Occipital lobe (tissue), 3 donors: ENCODE measurements at places on chromosomes 7 and 10.

- DNase-seq = no peak
Measured at GRCh38 chr7:13532028-13532753, 457.3 kb downstream of the ETV1 start.

DNA sequence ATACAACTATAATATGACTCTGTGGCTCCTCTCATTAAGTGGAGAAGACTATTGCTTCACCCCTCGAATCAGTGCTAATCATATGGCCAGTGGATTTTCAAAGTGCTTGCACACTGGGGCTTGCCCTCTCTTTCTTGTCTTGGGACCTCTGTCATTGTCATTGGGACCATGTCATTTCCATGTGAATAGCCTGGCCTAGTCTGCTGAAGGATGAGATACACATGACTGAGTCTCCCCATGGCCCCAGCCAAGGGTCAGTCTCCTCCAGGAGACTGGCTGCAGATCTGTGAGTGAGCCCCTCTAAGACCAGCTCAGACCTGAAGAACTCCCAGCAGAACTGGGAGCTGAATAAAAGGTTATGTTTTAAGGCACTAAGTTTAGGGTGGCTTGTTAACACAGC, 39.5 kb downstream of the PKD1L1 start:
- no peak for DNase-seq

DNA sequence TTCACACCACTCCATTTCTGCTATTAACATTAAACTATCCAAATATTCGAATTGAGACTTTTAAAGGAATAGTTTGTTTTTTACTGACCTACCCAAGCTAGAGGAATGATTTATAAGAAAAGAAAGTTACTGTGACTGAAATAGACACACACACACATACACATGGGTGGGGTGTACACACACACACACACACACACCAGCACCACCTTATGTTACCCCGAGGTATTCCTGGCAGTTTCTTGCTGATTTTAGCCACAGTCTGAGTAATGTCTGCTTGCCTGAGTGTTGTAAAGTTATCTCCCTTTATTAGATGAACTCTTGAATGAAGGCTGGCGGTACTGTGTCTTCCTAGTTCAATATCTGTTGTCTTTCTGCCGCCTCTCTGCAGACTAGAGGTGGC, 91.3 kb upstream of the PRKG1 start:
- no peak for DNase-seq

DNA sequence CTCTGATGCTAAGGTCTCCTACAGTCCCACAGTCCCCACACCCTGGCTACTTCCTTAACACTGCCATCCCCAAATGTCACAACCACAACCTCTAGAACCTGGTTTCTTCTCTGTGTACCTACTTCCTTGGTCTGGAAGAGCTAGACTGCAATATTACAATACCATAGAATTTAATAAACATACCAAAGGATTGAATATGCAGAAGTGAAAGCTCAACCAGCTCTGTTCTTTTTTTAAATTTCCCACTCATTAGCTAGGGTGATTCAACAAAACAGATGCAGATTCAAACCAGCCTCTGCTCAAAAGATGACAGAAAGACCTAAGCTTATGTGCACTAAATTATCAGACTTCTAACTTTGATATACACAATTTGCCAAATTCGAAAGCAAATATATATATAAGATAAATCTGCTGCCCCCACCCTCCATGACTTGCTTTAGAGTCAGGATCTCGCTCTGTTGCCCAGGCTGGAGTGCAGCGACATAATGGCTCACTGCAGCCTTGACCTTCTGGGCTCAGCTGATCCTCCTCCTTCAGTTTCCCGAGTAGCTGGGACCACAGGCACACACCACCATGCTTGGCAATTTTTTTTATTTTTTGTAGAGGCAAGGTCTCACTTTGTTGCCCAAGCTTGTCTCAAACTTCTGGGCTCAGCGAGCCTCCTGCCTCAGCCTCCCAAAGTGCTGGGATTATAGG, 212.6 kb downstream of the CHCHD3 start:
- no peak for DNase-seq

DNA sequence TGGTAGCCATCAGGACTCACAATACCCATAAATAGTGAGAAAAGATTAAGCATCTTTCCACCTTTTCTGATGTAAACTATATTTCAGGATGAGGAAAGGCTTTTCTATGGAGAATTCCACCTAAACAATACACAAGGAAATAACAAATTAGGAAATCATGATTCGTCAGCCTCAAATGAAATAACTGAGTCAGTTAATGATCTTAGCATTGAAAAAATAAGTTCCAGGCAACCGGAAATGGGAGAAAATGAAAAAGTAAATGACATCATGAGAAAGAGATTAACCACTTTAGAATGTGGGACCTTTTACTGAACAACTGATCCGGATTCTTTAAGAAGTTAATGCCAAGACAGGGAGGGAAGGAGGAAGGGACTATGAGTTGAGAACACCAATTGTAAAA, 742.3 kb downstream of the TNS3 start:
- no peak for DNase-seq

- no peak for DNase-seq
Measured at GRCh38 chr10:12838995-12839927, 162.3 kb downstream of the CCDC3 start.

- no peak for DNase-seq
Measured at GRCh38 chr7:75961218-75961617, 33.2 kb downstream of the TMEM120A start.

DNA sequence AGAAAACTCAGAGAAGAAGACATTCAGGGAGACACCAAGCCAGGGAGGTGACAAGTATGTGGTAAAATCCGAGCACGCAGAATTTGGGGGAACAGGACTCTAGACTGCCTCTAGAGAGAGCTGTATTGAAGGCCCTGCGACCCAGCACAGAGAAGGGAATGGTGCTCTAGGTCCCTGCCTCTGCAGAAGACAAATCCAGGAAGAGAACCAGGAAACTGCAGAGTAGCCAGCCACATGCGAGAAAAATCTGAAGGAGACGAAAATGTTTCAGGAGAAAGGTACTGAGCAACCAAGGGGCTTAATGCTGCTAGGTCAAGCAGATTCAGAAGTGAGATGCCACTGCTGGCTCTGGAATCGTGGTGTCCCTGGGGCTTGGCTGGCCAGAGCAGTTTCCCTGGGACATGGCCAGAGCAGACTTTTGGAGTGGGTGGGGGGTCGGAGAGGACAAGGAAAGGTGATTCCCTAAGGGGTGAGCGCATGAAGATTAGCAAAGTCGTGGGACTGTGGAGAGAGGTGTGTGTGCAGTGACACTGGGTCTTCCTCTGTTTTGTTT, 158.0 kb upstream of the KLF6 start:
- DNase-seq = no peak

DNA sequence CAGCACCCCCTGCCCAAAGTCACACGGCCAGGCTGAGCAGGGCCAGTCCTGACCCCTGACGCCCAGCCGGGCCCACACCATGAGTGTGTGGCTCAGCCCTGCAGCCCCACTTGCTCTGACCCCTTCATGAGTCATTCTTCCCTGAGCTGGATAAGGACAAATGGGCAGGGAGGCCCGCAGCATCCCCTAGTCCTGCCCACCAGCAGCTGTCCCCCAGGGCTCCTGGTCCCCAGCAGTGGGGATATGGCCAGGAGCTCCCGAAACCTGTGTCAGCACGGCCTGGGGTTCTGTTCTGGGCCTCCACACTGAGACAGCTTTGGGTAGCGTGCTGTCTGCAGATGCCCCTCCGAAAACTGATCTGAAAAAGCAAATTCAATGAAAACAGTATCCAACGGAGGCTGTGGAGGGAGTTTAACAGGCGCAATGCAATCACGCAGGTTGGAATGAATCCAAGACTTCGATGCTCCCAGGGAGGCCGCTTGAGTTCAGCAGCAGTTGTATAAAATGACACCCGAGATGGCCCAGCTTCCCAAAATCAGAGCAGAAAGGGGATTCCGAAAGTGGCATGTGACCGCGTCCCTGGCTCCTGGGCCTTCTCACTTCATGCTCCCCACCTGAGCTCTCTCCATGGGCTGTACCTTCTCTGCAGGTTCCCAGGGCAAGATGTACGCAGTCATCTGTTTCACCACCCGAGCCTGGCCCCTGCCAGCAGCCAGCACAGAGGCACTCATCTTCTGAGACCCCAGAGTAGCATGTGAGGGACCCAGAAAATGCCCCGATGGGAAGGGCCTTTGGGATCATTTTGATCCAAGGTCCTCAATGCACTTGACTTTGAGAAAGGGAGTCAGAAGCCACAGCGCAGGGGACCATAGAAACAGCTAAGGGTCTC, 214.1 kb downstream of the USP6NL start:
- no peak for DNase-seq

DNA sequence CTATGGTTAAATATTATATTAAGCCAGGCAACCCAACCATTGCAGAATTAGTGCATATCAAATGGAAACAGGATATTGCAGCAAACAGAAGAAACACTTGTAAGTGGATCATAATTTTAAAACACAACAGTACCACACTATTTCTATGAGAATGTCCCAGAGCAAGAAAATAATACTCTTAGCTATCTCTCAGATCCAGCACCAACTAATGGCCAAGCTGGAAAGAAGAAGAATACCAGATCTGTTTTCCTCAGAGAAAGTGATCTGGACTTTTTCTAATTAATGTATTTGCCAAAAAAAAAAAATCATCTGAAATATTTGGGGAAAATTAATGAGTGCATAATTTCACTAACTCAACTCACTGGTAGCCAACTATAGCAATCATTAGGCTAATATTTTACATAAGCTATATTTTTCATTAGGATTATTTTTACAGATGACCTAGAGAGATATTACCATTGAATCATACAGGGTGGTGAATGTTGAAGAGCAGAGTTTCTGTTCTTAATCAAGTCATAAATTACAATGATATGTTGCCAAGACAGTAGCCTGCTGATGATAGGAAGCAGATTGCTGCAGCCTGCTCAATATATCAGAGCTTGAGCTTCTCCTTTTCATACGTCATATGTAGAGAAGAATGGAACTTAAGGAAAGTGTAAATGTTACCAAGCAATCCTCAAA, 995.4 kb upstream of the LRRN3 start:
- no peak for DNase-seq

GRCh38 chr7:36298106-36298505, 91.6 kb upstream of the ANLN start:
- no peak for DNase-seq

GRCh38 chr10:72875250-72876055, 18.1 kb upstream of the OIT3 start:
- DNase-seq = no peak

DNA sequence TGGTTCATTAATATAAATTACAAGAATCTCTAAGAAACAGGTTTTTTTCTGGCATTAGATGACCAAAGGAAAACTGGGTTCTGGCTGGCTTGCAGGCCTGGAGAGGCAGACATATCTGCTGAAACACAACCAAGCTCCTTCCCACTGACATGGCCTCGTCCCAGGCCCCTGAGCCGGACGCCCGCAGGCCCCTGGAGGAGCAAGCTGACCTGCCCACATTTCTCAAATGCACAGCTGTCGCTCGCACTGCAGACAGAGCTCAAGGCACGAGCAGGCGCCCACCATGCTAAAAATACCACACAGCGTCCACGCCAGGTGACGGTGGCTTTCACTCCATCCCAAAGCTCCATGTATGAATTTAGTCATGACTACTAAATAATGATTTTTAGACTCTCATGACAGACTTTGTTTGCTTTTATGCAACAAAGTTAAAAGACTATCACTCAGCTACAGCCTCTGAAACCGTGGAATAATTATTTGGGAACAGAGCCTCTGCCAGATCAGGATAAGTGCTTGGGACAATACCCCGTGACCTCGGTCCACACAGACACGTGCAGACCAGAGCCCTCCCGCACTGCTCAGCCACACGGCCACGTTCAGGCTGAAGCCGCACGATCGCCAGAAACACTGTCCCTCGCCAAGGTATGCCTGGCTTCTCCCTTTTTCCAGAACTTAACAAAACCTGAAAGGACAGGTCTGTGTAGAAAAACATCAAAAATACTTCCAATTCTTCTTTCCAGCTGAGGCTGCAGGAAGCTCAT, 71.1 kb downstream of the DIP2C start:
- DNase-seq = no peak

GRCh38 chr7:130127404-130127803, 57.1 kb downstream of the KLHDC10 start:
- DNase-seq = no peak

DNA sequence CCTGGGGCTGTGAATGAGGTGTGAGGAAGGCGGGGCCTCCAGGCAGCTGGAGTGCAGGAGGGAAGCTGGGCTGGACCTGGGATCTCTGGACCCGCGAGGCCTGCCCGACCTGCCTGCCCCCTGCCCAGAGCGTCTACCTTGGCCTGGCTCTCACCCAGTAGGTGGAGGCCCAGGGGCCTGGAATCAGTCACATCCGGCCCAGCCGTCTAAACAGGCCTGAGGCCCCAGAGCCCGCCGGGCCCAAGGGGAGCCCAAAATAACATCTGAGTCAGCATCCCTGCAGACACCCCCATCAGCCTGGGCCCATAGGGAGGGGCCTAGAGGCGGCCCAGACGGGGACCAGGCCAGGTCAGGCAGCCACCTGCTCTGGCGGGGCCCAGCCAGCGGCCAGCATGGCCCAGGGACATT, 15.1 kb upstream of the ELN start:
- DNase-seq = no peak

DNA sequence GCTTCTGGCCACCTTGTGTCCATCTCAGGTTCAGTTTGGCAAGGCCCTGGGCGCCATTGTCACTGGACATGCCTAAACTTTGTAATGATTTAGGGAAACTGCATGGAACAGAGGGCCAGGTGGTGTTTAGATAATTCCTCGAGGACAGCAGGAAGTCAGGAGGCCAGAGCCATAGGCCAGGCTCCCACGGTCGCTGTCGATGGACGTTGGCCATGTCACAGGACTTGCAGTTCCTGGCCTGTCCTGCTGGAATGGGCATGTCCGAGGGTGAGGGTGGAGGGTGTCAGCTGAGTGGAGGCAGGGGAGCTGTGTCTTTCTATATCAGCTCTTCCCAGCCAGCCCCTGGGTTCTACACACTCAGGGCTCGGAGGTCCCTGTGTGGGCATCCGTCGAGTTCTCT, 107.9 kb upstream of the MACROH2A2 start:
- no peak for DNase-seq

DNA sequence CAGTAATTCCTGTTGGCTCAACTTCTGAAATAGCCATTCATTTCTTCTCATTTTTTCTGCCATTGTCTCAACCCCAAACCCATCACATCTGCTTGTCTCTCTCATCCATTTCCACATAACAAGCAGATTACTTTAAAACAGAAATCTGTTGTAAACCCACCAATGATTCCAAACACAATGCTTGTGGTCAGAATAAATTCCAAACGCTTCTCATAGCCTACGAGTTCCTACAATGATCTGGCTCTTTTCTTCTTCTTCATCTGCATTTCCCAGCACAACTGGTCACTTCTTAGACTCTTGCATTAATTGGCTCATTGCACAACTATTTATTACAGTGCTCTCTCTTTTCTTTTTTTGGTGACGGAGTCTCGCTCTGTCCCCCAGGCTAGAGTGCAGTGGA, 364.1 kb downstream of the GATA3 start:
- no peak for DNase-seq

DNA sequence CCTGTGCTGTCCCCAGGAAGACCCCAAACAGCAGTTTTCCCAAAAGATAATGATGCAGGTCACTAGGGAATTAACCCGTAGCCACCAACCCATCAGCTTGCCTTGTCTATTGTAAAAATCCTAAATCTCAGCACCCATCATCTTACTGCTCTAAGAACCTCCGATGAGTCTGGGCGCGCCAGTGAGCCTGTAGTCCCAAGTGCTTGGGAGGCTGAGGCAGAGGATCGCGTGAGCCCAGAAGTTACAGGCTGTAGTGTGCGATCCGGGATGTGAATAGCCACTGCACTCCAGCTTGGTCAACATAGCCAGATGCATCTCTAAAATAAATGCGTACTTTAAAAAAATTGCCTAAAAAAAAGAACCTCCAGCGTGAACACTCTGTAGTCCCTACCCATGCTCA, 951 bp downstream of the AS3MT start:
- DNase-seq = no peak

GRCh38 chr7:96016056-96016586, 243.8 kb downstream of the DYNC1I1 start:
- no peak for DNase-seq
